ENCODE measurements at places on chromosomes 2 and 18.

GRCh38 chr2:71494523-71495155 is 41.3 kb downstream of the DYSF start:
- no peak for DNase-seq

GRCh38 chr2:206979922-206980321 is 40.6 kb downstream of the CPO start:
- no peak for DNase-seq

GRCh38 chr18:79697976-79698375 is 18.4 kb downstream of the CTDP1 start:
- DNase-seq, result no peak

DNA sequence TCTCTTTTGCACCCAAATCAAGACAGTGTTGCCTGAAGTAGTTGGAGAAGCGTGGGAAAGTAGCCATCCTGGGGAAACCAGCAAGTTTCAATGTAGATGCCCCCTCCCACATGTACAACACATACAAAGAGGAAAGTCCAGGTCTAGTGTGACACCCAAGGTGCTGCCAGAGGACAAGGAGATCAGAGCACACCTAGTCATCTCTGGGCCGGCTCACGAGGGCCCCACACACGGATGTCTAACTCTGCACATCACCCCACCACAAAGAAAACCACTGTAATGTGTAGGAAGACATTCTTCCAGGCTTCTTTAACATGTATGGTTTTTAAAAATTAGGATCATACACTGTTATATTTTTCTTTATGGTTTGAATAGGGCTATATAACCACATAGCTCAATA is 21.6 kb downstream of the PARD6G start:
- no peak for DNase-seq

DNA sequence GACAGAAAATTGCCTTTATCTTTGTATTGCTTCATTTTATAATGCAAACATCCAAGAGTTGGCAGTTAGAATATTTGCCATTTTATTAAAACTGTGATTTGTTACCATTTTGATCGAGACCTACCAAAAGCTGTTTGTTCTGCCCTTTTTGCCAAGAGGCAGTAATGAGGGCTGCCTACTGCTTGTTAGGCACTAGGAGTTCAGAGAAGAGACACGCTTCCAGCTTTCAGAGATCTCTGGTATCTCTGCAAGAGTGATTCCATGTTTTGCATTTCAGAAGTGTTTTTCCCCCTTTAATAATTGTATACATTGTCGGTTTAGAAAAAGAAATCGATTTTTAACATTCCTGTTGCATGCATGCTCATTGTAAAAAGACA is 628 bp downstream of the MRPL30 start:
- no peak for DNase-seq

- DNase-seq, result no peak
Observed at GRCh38 chr18:7633171-7633570, 66.1 kb downstream of the PTPRM start.

DNA sequence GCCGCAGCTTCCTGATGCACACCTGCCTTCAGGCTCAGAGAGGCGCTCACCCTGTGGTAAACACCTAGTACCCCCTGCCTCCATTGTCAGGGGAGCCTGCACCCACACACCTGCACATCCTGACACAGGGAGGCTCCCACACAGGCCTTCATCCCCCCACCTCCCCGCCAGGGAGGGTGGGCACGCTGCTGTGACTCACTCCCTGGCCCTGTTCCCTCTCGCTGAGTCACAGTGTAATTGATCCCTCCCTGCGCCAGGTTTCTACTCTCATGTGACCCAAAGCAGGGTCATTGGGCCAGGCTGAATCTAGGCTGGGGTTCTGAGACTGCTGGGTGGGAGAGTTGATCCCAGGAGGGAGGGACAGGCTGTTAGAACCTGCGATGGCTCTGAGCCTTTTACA is 8.5 kb upstream of the CELF4 start:
- no peak for DNase-seq

DNA sequence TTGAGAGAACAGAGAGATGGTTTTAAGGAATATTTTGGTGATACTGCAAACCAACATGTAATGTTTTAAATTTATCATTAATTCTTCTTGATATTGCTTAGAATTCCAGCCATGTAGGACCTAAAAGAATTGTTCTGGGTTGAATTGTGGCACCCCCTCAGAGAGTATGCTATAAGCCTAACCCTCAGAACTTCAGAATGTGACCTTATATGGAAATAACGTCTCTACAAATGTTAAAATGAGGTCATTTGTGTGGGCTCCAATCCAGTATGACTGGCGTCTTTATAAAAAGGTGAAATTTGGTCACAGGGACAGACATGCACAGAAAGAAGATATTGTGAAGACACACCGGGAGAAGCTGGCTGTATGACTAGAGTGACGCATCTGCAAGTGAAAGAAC is 193.6 kb downstream of the NRXN1 start:
- DNase-seq, result no peak

DNA sequence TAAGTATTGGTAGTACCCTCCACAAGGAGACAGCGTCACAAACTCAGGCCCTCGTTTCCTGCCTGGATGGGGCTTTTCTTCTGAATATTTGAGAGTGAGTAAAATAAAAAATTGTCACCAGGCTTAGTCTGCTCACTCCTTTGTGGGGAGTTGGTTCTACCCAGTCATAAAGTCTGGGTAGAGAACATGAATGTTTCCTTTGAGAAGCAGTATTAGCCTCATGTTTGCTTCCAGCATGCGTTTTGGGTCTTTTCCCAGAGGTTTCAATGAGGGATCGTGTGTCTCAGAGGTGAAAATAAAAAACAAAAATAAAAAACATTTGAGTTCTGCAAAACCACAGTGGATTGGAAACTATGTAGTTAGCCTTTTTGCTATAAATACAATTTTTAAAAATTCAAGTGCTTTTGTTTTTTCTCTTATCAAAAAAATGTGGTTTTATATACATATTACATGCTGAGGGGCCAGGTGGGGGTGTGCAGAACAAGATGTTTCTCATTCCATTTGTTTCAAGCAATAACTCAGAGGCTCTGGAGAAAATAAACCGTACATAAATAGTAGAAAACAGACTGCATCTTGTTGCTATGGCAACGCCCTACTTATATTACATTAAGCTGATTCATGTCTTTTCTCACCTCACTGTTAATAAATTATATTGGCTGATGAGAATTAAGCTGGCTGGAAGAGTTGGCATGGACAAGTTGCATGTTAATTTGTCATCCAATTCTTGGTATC is 225.4 kb upstream of the FBXO11 start:
- DNase-seq, result peak; percentile 14

DNA sequence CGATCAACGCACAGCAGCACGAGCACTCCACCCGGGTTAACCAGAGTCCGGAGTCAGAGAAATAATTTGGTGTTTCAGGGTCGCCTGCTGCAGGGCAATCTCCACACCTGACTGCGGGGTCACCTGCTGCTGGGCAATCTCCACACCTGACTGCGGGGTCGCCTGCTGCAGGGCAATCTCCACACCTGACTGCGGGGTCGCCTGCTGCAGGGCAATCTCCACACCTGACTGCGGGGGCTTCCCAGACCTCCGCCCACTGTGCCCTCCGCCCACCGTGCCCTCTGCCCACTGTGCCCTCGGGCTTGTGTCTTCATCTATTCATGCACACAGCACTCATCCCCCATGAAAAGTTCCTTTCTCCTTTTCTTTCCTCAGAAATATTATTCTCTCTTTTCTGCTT is 500.2 kb upstream of the SALL3 start:
- no peak for DNase-seq

DNA sequence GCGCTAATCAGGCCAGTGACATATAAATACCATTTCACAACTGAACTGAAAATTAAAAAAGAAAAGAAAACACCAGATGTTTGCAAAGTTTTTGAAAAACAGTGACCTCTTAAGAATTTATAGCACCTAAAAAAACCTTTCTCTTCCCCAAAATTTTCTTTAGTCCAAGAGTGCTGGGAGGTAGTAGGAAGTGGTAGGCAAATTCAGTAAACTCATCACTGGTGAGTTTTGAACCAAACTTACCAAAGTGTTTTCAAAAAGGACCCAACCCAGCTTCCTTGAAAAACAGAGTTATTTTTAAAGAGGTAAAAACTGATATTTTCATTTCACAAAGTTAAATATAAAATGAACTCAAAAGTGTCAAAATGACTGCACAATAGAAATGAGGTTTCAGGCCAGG is 90.4 kb downstream of the TMEM247 start:
- DNase-seq, result no peak

- no peak for DNase-seq
Observed at GRCh38 chr2:184449760-184450159, 148.6 kb upstream of the ZNF804A start.

- no peak for DNase-seq
Observed at GRCh38 chr2:76958749-76959148, 563.4 kb downstream of the LRRTM4 start.

DNA sequence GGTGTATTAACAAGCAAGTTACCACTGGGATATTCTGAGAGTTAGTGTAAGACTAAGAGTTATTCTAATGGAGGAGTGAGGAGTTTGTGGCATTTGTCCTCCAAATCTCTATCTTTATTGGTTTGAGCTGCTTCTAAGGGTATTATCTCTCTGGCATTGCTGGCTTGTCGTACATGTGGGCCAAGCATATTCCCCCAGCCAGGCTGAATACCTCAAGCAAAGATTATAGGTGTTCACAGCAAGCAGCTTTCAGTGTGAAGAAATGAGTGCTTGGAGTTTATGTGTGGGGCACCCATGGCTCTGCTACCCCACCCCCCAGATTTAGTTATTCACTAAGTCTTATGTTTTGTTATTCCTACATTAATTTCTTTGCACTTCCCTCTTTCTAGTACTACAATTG is 193.6 kb upstream of the FANCL start:
- DNase-seq, result no peak

GRCh38 chr2:226411205-226411604 is 388.4 kb downstream of the IRS1 start:
- no peak for DNase-seq

GRCh38 chr2:102065675-102066252 is 74.0 kb downstream of the IL1R2 start:
- no peak for DNase-seq

DNA sequence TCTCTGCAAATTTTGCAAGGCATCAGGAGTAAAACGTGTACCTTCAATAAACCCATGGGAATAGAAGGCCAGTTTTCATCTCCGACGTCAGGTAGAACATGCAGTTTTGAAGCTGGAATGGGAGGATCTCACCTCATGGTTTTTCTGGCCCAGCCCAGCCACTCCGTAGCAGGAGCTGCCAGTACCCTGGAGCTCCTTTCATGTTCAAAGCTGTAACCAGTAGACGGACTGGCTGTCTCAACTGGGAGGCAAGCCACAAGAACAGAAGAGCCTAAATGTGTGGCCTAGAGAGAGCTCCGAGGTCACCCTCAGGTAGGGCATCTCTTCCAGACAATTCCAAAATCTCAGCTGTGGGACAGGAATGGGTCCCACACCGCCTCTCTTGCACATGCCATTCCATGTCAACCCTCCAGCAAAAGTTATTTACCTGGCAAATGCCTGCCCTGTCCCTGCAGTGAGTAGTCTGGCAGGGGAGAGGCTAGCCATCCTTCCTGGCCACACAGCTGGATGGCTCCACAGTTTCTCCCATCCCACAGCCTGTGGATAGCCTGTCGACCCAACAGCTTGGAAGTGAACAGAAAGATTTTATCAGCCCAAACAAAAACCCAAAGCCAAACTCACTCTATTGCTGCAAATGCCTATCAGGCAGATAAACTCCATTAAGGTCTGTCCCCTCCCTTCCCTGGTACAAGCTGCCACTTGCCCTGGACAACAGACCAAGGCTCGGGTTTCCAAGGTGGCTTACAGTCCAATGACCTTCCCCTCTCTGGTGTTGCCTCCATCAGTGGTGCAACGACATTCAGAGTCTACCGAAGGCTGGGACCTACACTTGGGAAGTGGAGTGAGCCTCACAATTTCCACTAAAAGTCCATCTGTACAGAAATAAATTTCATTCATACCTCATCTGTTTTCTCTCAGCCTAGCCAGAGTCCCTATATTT is 27.8 kb downstream of the CRACDL start:
- DNase-seq, result no peak

DNA sequence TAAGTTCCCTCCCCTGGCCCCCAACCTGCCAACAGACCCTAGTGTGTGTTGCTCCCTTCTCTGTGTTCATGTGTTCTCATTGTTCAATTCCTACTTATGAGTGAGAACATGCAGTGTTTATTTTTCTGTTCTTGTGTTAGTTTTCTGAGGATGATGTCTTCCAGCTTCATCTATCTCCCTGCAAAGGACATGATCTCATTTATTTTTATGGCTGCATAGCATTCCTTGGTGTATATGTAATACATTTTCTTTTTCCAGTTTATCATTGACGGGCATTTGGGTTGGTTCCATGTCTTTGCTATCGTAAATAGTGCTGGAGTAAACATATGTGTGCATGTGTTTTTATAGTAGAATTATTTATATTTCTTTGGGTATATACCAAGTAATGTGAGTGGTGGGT is 602.2 kb downstream of the DSC3 start:
- DNase-seq, result no peak

GRCh38 chr18:48929212-48929612 is 21.6 kb downstream of the SMAD7 start:
- no peak for DNase-seq

GRCh38 chr2:136920652-136921333 is 155.4 kb downstream of the THSD7B start:
- no peak for DNase-seq

GRCh38 chr18:2884706-2885285 is 38.0 kb downstream of the EMILIN2 start:
- no peak for DNase-seq

DNA sequence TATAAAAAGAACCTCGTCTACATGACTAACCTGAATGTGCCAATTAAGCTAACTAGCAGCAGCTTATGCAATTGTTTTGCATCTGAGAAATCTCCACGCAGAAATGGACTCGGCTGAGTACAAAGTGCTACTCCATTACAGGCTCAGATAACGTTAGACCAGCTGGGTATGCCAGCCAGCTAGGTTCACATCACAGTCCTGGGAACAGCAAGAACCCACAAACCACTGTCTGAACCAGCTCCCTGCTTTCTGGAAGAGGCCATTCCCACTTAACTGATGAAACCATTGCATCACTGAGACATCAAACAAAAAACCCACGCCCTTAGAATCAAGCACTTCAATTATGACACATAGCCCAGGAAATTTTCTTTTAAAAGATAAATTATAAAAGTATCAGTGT is 202.7 kb downstream of the CYRIA start:
- no peak for DNase-seq
